Activated CD8-positive, alpha-beta T cell treated with anti-CD3 and anti-CD28 coated beads, Interleukin-2, amount 10 ng/mL, durations not matched to agents 7 days and 5 days (primary cell): ENCODE measurements at places on chromosomes 4 and X. TPM values are rescaled to one million over a fixed set of nuclear protein-coding genes. Genes with fewer than 3 reads are reported as not detected.

The GAGE13 gene
- not detected for total RNA-seq

The NCAPG gene
- total RNA-seq = 93.5 TPM

The TBX22 gene
- total RNA-seq = not detected

The PRDM8 gene
- total RNA-seq = 4.2 TPM

The MAGEE2 gene
- not detected for total RNA-seq

The SSX3 gene
- not detected for total RNA-seq

The NHSL2 gene
- 0.50 TPM for total RNA-seq

The MAGEB6B gene
- not detected for total RNA-seq

The TCEAL6 gene
- total RNA-seq = not detected

The EXOC1L gene
- total RNA-seq = not detected
